Stimulated activated CD8-positive, alpha-beta memory T cell treated with anti-CD3 and anti-CD28 coated beads, Interleukin-4, amount 100 ng/mL, for 1 hour (primary cell): ENCODE measurements at places on chromosomes 1 and 21.

GRCh38 chr1:83676106-83676505 lies 322.8 kb downstream of the TTLL7 start:
- no peak for DNase-seq

- DNase-seq, result no peak
Measured at GRCh38 chr1:209634005-209634737, 18.1 kb downstream of the LAMB3 start.

- no peak for DNase-seq
Measured at GRCh38 chr1:194052514-194053338, 866.3 kb upstream of the B3GALT2 start.

DNA sequence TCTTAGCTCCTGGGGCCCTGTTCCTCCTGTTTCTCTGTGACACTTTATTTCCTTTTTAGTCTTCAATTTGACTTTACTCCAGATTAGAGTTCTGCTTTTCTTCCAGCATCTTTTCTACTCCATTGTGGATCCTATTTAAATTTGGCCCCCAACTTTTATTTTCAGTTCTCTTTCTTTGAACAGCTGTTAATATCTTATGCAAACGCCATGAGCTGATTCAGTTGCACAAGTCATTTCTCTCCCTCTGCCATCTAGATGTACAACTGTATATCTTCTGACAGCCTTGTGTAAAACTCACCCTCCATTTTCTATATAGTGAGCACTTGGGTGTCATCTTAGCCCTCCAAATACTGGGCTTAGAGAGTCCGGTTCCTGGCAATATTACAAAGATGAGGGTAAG lies 42.2 kb downstream of the SPATA17 start:
- no peak for DNase-seq

- no peak for DNase-seq
Measured at GRCh38 chr1:92228401-92228800, 10.7 kb downstream of the C1orf146 start.

- DNase-seq, result no peak
Measured at GRCh38 chr1:27809883-27810282, 20.7 kb upstream of the PPP1R8 start.

GRCh38 chr21:34952701-34953100 lies 96.4 kb downstream of the RUNX1 start:
- DNase-seq, result no peak

DNA sequence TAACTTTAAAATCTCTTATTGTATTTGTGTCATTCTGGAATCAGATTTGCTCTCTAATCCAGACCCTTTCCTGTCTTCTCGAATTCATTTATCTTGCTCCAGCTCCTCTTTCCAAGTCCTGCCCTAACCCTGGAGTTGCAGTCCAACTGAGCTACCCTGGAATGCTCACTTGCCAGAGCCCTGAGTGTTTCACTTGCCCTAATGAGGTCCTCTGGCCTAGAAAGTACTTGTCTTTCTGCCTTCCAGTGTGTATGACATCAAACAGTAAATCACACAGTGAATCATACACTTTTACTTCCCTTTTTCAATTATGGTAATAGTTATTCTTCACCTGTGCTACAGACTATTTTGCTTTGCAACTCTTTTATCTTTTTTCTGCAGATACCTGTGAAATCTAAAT lies 96.9 kb downstream of the NEK7 start:
- DNase-seq, result no peak

GRCh38 chr1:191536791-191537429 lies 621.4 kb upstream of the RGS18 start:
- DNase-seq, result no peak

DNA sequence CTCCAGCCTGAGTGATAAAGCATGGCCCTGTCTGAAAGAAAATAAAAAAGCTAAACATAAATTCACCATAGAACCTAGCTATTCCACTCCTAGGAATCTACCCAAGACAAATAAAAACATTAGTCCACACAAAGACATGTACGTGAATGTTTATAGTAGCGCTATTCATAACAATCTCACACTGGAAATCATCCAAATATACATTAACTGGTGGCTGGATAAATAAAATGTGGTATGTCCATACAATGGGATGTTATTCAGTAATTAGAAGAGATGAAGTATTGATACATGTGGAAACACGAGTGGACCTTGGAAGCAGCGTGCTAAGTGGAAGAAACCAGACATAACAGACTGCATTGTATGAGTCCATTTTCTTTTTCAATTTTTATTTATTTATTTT lies 29.7 kb downstream of the RIPPLY3 start:
- DNase-seq, result no peak

- DNase-seq, result no peak
Measured at GRCh38 chr1:110049801-110050601, 15.6 kb downstream of the STRIP1 start.

- no peak for DNase-seq
Measured at GRCh38 chr1:245154429-245155271, at the start of gene KIF26B. KIF26B (plus strand) TSS chr1:245154985; CDS start chr1:245155425, 440 bp downstream.
